ENCODE measurements at places on chromosomes 6 and 20.

GRCh38 chr6:70280400-70280853, 22.5 kb downstream of the COL9A1 start:
- no peak for DNase-seq

DNA sequence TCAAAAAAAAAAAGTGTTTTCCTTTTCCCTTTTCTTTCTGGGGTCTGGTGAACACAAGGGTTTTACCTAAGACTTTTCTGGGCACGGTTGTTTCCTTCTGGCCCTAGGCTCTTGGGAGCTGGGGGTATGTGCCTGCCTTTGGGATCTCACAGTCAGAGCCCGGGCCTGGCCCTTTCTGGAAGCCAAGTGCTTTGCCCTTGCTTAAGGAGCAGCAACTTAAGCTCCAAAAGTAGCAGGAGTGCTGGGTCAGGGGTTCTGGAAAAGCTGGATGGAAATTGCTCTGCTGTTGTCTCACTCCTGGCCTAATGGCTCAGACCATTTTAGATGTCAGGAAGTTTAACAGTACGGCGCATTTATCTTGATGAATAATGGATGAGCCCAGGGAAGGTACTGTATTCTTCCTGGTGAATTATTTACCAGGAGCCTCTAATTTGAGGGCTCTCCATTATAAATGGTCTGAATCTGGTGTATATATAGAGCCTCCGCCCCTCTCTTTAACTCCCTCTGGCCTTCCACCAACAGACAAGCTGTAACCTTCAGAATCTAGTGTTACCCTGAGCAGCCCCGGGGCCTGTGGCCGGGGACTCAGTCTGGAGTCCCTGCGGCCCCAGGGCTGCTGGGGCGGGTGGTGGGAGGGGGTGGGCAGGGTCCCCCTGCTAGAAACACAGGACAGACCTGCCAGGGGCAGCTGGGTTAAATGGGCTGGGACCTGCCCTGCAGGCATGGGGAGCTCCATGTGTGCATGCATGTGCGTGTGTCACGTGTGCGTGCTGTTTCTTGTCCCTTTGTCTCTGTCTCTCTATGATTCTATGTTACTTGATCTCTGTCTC, 37.5 kb downstream of the PTK7 start:
- DNase-seq: no peak

DNA sequence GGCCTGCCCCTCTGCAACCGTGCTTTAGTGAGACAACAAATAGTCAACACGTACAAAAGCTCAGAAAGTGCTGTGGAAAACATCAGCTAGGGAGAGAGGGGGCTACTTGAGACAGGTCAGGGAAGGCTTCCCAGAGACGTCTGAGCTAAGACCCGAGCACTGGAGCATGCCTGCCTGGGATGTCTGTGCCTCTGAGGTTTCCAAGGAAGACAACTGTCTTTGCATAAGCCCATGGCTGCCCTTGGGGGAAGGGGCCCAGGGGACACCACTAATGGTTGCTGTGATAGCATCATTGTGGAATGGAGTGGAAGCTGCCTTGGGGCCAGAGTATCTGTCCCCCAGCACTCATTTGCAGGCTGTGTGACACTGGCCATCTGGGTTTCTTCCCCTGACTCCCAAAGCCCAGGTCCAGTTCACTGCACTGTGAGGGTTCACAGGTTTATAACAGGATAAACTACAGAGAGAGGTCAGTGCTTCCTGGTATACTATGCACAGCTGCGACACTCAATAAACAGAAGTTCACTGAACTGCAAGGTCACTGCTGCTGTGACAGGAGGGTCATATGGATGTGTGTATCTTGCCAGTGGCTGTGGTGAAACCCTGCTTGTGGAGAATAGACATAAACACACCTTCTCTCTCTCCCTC, 1.5 kb upstream of the ARFGEF2 start:
- DNase-seq: no peak

- no peak for DNase-seq
Observed at GRCh38 chr6:37523412-37523811, 23.7 kb upstream of the CCDC167 start.

DNA sequence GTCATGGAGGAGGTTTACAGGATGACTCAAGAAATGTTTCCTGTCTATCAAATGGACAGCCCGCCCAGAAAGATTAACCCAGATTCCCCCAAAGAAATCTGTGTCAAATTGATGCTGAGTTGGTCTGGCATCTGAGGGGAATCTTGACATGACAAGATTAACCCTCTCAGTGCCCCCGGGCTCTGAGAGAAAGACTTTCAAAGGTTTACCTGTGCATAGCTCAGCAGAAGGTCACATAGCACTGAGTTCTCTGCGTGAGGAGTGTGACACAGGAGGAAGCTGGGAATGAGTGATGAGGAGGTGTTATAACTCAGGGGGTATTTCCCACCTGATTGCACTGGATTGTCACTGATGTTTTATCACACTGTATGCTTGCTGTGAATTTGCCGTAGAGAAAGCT, 601.2 kb downstream of the DHX35 start:
- DNase-seq: no peak

- no peak for DNase-seq
Observed at GRCh38 chr20:48198929-48199451, 413.7 kb upstream of the SULF2 start.

GRCh38 chr6:54291738-54292137, 16.5 kb upstream of the TINAG start:
- DNase-seq: no peak

- peak; percentile 81 for DNase-seq
Observed at GRCh38 chr6:29631860-29632731, 887 bp downstream of the GABBR1 start.

GRCh38 chr6:170347091-170347490, 40.5 kb downstream of the FAM120B start:
- DNase-seq: no peak

- no peak for DNase-seq
Observed at GRCh38 chr20:14865169-14865568, 527.8 kb upstream of the FLRT3 start.

DNA sequence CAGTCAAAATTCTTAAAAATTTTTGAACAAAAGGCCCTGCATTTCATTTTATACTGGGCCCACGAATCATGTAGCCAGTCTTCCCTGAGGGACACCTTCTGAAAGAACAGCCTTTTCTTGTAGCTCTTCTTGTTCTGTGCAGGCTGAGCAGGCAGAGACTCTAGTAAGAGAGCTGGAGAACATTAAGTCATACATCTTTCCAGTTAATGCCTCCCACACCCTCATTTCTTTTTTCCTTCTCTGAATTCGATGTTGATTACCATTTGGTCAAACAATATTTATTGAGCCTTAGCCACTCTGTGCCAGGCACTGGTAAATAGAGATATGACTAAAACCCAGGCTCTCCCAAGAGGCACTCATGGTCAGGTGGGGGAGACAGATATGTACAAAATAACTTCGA, 33.6 kb downstream of the METTL24 start:
- DNase-seq: no peak

DNA sequence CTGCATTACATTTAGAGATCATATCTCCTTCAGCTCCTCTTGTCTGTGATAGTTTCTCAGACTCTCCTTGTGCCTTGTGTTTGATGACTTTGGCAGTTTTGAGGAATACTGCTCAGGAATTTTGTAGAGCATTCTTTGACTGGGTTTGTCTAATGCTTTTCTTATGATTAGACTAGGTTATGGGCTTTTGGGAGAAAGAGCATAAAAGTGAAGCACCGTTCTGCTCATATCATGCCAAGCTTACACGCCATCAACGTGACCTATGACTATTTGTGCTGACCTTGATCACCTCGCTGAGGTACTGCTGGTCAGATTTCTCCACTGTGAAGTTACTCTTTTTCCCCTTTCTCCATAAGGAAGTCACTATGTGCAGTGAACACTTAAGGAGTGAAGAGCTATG, 256.0 kb downstream of the LY86 start:
- DNase-seq: no peak

GRCh38 chr6:22239261-22239921, 57.4 kb downstream of the PRL start:
- no peak for DNase-seq

- no peak for DNase-seq
Observed at GRCh38 chr20:22055981-22056380, 350.5 kb downstream of the PAX1 start.

GRCh38 chr6:33430334-33430733, 10.5 kb downstream of the SYNGAP1 start:
- no peak for DNase-seq

DNA sequence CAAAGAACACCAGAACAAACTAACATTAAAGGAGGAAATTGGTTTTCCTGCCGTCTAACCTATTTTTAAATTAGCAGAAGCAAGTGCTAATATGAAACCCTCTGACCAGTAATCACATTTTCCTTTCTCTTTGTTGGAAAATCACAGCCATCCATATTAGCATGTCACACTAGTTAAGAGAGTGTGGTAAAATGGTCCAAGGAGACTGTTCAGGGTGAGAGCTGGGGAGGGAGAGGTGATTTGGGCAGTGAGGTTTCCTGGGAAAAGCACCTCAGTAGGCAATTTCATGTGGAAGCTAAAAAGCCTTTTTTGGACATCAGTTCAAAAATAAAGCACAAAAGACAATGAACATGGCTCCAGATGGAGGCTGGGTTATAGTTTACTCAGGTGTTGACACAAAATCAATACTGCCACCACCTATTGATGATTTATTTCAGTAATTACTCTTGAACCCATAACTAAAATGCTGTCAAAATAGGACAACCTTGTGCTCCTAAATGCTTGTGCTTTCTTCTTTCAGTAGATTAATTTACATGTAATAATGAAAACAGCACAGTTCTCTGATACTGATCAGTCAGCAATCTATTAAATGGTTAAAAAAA, 333.2 kb downstream of the SAMD5 start:
- no peak for DNase-seq

DNA sequence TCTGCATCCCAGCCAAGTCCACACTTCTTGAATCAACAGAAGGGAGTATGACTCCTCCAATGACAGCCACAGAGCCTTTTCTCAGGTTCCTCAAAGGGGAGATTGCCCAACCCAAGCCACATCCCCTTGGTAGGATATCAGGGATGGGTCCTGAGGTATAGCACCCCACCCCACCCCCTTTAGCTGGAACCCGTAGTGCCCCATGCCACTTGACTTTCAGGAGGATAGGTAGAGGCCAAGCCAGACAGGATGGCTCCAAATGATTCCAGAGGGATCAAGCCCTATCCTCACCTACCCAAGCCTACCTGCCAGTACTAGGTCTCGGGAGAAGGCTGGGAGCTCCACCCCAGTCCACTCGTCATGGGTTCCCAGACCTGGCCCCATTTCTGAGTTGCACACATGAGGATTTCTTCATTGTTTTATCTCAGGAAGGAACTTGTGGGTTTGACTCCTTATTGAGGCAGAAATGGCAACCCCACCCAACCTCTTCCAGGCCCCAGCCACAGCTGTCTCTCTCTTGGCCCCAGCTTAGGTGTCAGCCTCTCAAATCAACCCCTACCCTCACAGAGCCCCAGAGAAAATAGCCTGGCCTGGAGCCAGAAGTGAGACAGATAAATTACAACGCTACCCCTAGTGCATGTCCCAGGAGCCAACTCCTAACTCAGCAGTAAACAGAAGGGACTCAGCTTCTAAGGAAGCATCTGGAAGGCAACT, 3.6 kb downstream of the CCND3 start:
- peak; percentile 52 for DNase-seq

DNA sequence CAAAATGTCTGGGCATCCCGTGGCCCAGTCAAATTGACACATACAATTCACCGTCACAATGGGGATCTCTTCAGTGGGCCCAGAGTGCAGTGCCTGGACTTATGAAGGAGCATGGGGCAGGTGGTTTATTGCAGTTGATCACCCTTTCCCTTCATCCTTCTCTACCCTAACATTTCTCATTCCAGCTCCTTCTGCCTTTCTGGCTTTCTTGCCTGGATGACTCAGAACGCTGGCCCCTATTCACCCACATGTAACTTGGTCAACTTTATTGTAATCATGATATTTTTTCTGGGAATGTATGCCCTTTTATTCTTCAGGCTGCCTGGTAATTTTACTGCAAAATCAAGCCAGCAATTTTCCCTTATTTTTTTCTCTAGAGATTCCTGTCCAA, 179.9 kb upstream of the DTNBP1 start:
- no peak for DNase-seq

DNA sequence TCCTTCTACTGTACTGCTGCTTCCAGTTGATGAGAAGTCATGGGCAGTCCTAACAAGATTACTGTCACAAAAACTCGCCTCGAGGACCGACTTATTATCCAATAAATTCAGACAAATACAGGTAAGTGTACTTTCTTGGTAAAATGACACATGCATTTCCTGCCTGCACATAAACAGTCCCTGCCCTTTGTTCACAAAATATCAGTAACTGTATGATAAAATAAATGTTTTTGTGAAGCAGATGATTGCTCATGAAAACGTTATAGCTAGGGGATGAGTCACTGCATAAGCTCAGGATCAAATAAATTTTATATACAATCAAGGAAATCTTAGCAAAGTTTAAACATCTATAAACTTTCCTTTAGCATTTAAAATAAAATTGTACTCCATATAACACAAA, 164.5 kb upstream of the RIPOR2 start:
- DNase-seq: no peak

DNA sequence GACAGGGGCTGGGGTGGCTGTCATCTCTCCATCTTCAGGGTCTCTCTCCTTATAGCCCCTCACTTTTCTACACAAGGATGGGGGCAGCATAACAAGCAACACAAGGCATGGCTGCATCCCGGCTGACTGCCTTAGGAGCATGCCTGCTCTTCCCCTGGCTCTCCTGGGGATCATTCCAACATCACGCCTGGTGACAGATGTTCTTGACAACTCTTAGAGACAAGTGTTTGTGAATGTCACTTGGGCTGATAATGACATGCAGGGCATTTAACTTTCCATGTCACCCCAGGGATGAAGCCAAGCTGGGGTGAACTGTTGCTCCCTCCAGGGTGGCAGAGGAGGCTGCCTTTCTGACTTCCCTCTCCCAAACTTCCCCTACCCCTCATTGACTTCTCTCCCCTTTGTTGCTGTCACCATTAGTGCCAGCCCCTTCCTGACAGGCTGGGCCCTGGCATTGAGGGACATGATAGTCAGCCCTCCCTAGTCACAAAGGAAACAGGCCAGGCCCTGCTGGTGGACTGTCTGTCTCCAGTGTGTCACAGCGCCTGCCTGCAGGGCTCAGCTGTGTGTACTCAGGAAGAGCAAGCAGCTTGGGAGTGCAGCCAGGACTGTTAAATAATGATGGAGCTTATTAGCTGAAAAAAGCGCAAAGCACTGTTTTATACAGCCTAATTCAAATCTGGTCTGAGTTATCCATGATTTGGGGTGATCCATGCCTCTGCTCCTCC, 161.8 kb downstream of the LRFN2 start:
- peak; percentile 52 for DNase-seq

GRCh38 chr20:57672164-57672563, 37.7 kb downstream of the PMEPA1 start:
- DNase-seq: peak; percentile 76

DNA sequence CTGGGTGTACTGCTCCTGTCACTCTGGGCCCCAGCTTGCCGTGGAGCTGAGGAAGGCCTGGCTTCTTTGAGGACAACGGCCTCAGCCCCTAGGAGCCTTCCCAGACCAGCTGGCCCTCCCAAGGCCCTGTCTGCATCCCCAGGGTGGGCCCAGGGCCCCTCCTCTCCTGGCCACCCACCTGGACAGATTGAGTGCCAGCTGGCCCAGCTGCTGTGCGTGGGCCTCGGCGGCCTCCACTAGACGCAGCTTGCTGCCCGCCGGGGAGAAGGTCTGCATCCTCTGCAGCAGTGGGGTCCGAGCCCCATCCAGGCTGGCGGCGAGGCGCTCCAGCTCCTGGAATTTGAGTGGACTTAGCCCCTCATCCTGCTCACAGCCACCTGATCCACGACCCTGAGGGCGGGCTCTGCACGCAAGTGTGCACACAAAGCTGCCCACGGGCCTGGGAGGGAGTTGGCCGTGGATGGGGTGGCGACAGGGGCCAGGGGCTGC, 14.4 kb downstream of the ADRM1 start:
- DNase-seq: no peak

- DNase-seq: no peak
Observed at GRCh38 chr6:45138765-45139164, 189.4 kb upstream of the RUNX2 start.

GRCh38 chr6:9704989-9705388, 709.9 kb downstream of the TFAP2A start:
- DNase-seq: no peak

Data from Right ventricle myocardium superior (tissue), 1 donor.